Stimulated activated CD8-positive, alpha-beta memory T cell treated with anti-CD3 and anti-CD28 coated beads, Interleukin-4, amount 100 ng/mL, for 1 hour (primary cell): ENCODE measurements at places on chromosomes 2 and 18.

DNA sequence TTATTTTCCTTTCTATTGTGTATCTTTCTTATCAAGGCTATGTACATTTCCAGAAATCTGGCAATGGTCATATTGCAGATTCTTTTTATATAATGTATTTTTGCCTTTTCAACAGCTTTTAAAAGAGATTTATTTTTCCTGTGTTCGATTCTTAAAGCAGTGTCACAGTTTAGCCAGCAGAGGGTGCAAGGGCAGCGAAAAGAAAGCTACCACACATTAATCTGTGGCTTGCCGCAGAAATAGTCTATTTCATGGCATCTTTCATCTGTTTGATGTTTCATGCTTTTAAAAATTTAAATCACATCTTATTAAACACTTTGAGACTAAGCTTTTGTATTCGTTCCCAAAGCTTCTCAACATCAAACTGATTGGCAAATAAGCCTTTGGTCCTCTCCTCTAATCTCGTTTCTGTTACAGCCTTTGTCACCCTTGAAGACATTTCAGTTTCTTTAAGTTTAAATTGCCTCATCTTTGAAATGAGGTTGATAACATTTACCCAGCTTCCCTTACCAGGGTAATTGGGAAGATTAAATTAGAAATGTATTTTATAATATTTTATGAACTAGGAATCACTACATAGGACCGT lies 73.3 kb downstream of the PIK3C3 start:
- peak; percentile 9 for DNase-seq

DNA sequence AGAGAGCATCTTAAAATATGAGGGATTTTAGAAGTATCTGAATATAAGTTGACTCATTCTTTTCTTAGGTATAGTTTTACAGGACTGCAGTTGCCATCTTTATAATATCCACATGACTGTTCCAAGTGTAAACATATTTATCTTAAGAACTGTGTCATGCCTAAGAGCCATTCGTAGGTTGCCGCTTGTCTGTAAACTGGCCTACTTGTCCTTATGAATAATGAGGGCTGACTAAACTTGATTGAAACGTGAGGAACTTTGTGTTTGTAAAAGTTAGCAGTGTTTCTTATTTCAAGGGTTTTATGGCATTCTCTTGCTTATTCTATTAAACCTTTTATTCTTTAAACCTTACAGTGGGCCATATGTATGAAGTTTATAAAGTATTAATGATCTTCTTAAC lies 99.6 kb downstream of the MAP3K20 start:
- DNase-seq, result no peak

DNA sequence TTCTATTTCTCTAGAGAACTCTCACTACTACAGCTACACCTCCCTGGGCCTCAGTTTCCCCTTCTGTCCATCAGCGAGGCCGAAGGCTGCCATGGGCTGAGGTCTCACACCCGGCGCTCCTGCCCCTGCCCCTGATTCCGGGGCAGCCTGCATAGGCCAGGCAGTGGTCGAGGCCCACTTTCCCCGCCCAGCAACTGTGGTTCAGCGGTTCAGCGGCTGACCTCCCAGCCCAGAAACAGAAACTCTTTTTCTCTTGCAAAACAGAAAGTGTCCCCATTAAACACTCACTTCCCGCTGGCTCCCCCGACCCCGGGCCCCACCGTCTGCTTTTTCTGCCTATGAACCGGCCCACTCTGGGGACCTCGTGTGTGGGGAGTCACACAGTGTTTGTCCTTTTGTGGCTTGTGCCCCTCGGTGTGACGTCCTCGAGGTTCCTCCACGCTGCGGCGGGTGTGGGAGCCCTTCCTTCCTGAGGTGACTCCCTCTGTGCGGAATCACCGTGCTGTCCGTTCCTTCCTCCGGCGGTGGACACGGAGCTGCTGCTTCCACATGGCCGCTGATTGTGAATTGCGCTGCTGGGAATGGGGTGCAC lies 16.0 kb downstream of the PDCD1 start:
- DNase-seq, result no peak

DNA sequence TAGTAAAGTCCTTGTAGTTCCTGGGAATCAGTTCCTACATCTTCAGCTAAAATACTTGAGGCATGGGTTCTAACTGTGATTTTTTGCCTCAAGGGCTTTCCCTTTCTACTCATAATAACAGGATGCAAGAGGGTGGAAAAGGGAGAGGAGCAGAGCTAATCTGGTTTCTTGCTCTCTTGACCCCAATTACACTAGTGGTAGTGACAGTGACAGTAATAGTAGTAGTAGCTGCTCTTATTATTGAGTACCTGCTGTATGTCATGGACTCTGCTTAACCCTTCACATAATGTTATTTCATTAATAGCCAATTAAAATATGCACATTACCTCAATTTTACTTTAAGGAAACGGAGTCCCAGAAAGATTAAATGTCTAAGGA lies 214.8 kb upstream of the HNRNPA3 start:
- DNase-seq, result no peak

DNA sequence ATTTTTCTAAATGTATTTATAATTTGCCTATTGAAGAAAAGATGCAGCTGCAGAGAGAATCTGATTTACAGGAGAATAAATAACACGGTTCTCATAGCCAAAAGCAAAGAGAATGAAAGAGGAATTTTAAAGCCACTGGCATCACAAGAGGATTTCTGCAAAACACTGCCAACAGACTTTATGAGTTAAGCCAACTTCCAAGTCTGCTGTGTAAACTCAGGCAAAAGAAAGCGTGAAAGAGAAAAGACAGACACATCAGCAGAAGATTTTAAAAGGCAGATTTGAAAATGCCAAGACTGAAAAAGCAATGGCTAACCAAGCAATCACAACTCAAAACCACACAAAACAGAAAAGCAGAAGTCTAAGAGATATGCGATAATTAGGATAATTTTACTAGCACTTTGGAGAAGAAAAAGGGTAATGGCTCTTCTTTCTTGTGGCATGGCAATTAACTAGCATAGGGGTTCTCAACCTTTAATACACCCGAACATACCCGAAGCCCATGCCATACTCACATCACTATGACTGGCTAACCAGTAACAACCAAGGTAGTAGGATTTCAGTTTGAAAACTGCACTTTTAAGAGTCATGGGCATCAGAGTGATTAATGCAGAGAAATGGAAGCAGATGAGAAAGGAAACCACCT lies 4.9 kb downstream of the DARS1 start:
- DNase-seq, result no peak

- no peak for DNase-seq
Observed at GRCh38 chr2:10425699-10426098, 22.4 kb downstream of the ODC1 start.
